ENCODE measurements at places on chromosomes 6 and 20.

DNA sequence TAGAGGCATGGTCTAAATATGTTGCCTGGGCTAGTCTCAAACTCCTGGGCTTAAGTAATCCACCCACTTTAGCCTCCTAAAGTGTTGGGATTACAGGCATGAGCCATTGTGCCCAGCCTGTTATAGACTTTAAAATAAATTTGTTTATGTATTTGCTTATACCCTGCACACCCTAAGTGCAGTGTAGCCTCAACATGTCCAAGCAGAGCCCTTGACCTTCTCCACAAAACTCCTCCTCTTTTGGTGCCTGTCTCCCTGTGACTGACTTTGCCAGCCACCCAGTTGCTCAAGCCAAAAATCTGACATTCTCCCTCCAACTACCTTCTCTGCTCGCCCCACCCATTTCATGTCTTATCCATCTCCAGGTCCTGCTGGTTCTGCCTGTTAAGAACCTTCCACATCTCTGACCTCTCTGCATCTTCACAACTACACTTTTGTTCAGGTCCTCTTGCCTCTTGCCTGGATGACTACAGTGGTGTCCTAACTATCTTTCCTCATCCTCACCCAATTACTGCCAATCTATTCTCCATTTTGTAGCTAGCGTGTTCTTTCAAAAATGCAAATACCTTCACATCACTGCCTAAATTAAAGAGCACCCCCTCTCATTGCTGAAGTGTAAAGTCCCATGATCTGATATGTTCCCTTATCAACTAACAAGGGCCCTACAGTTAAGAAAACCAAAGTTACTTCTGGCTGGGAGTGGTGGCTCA, 11.2 kb upstream of the KIFC1 start:
- no peak for DNase-seq

DNA sequence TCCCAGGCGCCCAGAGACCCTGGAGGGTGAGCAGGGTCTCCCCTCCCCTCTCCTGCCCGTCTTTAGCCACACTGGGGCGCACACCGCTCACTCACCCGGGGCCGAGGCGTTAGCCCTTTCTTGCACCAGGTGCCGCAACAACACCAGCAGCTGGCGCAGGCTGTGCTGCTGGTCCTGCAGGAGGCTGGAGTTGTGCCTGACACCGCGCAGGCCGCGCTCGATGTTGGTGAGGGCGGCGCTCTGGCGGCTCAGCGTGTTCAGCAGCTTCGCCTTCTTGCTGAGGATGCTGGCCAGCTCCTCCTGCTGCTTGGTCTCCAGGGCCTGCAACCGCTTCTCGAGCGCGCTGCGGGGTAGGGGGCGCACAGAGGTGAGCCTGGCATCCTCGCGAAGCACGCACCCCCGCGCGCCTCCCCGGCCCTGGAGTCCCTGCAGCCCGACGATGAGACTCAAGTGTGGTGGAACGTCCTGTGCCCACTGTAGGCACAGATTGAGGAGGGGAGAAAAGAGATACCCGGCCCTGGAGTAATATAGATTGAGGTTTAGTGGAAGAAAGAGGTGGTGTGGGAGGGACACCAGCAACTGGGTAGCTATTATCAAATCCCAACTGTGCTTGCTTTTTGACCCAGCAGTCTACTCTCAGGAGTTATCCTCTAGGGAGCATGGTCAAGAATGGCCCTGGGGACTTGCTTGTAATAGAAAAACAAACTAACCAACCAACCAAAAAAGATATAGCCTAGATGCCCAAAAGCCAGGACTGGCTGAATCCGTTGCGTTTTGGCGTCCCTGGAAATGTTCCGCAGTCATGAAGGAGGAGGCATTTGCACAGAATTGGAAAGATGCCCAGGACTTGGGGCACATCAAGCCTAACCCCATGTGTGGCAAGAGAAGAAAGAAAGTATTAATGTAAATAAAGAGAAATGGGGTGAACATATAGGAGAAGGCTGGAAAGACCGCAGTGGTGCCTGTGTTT, 30.9 kb downstream of the ANGPT4 start:
- DNase-seq: no peak

DNA sequence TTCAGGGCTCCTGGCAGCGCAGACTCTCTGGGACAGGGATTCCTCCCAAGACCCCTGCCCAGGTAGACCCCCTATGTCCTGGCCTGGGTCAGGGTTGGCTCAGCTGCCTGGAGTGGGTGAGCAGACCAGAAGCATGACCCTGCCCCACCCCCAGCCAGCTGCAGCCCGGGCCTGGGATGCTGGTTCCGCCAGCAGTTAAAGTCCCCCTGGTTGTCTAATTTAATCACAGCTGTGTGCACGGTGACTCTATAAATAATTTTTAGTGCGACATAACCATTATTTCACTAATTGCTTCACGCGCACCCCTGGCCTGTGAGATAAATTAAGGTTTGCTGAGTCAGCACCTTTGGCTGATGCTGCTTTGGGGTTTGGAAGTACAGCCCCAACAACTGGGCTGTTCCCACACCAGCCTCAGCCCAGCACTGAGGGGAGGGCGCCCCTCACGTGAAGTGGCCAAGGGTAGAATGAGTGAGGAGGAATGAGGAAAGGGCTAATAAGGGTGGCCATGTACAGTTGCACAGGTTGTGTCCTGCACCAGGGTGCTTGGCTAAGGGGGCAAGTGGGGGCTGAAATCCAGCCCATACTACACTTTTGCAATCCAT, 26.1 kb upstream of the CDH22 start:
- no peak for DNase-seq

DNA sequence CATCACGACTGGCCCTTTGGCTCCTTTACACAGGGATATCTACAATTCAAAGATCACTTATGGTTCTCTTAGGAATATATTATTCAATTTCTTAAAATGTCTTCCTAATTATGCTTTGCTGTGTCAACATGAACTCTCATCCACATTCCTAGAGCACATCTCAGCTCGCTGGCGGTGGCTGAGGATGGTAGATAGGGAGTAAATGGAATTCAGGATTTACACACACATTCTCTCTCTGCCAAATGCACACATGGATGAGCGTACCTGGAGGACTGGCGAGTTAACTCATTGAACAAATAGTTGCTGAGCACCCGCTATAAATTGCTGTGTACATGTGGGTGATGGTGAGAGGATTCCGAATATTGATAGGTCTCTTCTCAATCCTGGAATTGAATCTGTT, 4.8 kb upstream of the MRPS10 start:
- DNase-seq: no peak

- no peak for DNase-seq
Measured at GRCh38 chr6:4341078-4341797, 205.9 kb upstream of the ECI2 start.

DNA sequence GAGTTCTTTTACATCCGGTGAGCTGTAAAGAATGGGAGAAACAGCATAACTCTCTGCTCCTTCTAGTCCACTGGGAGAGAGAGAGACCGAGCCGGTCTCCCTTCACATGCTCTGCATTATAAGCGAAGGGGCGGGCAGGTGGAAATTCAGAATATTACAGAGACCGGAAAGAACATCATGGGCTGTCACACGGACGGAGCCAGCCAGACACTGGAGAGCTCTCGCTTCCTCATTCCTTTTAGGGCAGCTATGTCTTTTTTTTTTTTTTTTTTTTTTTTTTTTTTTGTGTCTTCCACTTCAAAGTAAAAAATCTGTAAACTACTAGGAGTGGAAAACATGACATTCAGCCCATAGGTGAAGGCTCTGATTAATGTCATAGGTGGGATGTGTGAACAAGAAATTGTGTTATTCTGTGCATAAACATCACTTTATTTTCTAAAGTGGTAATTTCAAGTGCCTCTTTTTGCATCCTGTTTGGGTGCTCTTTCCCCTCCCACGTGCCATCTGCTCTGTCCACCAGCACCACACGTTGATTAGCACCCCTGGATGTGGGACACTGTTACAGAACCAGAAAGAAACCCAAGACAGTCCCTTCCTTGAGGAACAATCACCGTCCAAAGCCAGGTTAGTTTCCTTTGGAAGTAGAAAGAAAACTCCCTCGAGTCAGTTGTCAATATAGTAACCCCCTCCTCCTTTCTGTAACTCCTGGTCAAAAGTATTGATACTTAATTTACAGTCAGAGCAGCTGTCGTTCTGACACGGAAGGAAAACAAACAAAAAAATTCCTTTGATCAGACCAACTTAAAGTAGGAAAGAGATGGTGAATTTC, at the start of gene TAGAP:
Gene TAGAP (minus strand): TSS at position 93 of the 829 bp plus-strand sequence. CDS start 845 bp downstream, outside the sequence.
- peak; percentile 55 for DNase-seq

- DNase-seq: no peak
Measured at GRCh38 chr20:50099565-50099991, 13.4 kb downstream of the UBE2V1 start.

GRCh38 chr6:37029249-37029971, 24.0 kb downstream of the FGD2 start:
- DNase-seq: no peak

GRCh38 chr6:116278854-116279231, 887 bp downstream of the TSPYL1 start:
- DNase-seq: no peak

- no peak for DNase-seq
Measured at GRCh38 chr6:105750089-105750488, 336.0 kb upstream of the PRDM1 start.

- no peak for DNase-seq
Measured at GRCh38 chr20:37349517-37350491, 3.9 kb downstream of the SRC start.

GRCh38 chr6:84027340-84028181, 6.0 kb upstream of the MRAP2 start:
- no peak for DNase-seq

DNA sequence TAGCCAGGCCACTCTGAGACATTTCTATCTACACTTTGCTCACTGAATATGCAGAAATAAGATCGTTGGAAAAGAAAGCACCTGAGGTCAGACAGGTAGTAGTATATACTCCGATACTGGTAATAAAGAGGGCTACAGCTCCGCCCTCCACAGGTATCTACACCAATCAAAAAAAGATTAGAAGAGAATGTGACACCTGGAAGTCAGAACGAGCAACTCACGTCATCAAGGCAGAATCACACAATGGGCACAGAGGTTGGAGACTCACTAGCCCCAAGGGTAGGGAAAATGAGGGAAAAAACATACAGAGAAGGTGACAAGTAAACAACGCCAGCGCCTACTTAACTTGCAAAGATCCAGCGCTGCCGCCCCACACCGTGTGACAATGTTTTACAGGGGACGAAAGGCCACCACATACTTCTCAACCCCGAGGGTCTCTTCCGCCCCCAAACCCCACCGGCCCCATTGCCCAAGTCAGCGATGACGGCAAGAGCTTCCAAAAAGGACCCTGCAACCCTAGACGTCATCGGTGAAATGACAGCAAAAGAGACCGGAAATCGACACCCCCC, 653 bp downstream of the LMBRD1 start:
- peak; percentile 21 for DNase-seq

DNA sequence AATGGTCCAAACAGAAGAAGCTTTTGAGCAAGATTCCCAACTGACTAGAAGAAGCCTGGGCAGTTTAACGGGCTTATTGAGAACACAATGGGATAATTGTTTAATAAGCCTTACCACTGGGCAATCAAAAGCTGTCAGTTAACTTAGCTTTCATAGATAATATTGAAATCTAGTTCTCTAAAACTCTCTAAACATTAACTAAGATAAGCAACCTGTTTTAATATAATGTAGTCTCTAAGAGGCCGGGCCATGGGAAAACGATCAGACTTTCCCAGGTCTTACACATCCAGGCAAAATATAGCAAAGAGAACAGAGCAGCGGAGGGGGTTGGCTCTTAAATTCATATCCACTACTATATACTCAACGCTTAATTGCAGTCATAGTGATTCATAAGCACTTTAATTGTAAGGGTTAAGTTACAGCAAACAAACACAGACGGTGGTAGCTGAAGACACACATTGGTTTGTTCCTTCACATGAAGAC, 128.0 kb upstream of the FAM83B start:
- no peak for DNase-seq

GRCh38 chr6:36479256-36479655, 36.5 kb downstream of the KCTD20 start:
- DNase-seq: no peak

DNA sequence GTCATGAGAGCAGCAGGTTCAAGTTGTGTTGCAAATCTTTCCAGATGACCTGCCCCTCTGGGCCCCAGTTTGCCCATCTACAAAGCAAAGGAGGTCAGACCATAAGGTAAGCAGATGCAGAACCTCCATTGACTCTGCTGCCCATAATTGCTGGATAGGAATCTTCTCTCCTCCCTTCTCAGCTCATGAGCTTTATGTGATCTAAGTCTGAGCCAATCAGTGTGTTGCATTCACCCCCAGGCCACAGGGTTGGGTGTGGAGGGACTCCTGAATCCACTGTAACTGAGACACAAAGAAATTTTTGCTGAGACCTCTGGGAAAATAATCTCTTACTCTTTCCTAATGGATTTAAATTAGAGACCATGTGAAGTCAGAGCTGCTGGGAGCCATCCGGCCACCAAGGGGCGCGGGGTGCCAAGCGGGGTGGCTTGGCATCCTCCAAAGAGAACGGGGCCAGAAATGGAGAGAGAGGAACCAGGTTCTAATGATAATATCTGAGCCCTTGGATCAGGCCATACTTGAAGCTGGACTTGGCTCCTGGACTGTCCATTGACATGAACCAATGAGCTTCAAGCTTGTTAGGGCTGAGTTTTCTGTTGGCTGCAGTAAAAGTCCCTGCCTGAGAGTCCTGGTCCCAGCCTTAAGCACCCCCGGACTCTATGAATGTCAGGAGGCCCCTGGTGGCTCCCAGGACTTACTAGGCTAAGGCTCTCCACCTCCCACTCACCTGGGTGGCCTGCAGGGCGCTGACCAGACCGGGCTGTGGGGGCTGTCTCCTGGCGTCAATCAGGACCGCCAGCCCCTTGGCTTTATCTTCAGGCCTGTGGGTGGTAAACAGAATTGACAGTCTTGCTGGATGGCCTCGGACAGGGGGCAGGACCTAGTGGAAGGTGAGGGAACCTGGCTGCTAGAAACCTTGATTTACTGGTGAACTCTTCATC, 32.8 kb downstream of the KIAA1755 start:
- no peak for DNase-seq

GRCh38 chr6:81547149-81547548, 205.3 kb downstream of the TENT5A start:
- DNase-seq: no peak

GRCh38 chr20:32495949-32496348, 89.2 kb downstream of the NOL4L start:
- DNase-seq: no peak

- no peak for DNase-seq
Measured at GRCh38 chr6:63814459-63814858, 178.9 kb downstream of the PHF3 start.

- DNase-seq: no peak
Measured at GRCh38 chr20:53247468-53248103, 275.4 kb downstream of the TSHZ2 start.

GRCh38 chr6:105680131-105680530, 277.2 kb upstream of the PREP start:
- DNase-seq: no peak
